ENCODE measurements at places on chromosomes 3 and 15.

DNA sequence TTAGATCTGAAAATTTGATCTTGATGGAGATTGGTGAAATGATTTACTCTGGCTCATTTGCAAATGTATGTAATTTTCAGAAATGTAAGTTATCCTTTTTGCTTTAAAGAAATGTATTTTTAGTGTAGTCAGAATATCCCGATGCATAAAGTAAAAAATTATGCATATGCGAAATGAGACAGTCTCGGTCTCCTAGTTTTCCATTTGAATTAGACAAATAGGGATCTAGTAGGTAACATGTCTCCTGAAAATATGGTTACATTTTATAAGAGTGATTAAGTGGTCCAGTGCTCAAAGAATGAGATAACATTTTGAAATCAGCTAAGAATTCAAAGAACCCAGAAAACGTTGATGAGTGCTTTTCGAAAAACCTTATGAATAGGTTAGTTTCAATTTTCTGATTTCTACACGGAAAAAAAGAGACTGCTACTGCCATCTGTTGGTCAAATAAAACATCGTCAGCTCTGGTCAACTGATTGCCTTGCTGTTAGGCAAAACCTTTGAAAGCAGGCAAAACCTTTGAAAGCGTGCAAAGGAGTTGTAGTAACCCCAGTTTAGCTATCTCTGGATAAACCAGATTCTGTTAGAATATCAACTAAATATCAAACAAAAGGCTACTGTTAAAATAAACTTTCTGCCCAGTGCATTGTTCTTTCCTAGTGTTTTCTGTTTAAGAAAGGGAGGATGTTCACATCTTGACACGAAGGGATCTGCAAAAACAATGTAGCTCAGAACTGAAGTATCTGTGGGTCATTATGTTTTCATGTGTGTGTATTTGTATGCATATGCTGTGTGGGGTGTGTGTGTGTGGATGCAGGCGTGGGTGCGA is 59.3 kb upstream of the CHMP2B start:
- DNase-seq = peak; percentile 17

GRCh38 chr3:109952924-109953323 is 615.6 kb upstream of the DPPA4 start:
- DNase-seq = no peak

DNA sequence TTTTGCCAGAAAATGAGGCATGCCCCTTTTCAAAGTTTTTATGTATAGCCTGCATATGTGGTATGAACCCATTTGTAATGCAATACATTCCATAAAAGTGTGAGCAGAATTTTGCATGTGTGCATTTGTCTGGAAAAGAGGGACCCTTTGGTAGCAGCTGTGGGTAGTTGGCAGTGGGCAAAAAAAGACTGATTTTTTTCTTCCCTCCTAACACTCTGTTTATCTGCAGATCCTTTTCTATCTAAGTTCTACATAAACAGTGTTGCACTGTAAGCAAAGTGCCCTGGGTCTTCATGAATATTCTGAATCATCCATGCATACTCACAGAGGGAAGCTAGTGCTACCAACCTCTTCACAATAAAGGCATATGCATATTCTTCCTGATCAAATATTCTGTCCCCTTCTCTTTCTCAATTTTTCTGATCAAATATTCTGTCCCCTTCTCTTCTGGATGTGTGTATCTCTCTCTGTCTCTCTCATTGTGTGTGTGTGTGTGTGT is 211.2 kb upstream of the EIF1B start:
- no peak for DNase-seq

- no peak for DNase-seq
Observed at GRCh38 chr15:25378501-25378901, 60.3 kb downstream of the UBE3A start.

DNA sequence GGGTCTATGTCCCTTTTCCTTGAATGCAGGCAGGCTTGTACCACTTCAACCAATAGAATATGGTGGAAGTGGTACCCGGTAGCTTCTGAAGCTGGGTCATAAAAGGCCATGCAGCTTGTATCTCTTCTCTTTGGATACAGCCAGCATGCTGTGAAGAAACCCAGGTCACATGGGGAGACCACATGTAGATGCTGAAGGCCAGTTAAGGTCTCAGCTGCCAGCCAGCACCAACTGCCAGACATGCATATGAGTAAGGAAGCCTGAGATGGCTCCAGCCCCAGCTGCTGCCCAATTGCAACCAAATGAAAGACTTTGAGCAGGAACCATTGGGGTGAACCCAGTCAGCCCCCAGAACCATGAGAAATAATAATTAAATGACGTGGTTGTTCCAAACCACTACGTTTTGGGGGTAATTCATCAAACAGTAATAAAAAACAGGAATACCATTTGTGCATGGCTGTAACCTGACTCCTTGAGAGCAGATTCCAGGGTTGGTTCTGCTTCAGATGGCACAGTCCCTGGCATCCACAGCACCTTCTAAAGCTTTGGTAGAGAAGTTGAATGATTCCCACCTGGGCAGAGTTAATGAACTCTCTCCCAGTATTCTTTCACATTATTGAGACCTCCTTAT is 3.8 kb downstream of the RBP2 start:
- no peak for DNase-seq

DNA sequence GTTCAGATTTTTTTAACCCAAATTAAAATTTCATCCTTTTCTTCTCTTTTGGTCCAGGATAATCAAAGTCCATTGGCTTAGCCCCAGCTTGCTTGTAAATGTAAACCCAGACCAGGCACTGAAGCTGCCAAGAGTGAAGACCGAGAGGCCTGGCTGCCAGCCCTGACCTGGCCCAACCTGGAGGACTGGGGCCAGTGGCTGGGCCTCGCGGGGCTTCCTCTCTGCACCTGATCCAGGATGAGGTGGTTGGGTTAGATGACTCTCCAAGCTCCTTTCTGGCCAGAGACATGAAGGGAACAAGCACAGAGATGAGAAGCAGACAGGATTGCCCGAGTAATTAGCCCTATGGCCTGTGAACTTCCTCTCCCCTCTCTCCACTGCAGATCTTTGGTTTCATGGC is 50.6 kb downstream of the CMTM6 start:
- DNase-seq = no peak

GRCh38 chr3:89303701-89304100 is 196.3 kb downstream of the EPHA3 start:
- no peak for DNase-seq

DNA sequence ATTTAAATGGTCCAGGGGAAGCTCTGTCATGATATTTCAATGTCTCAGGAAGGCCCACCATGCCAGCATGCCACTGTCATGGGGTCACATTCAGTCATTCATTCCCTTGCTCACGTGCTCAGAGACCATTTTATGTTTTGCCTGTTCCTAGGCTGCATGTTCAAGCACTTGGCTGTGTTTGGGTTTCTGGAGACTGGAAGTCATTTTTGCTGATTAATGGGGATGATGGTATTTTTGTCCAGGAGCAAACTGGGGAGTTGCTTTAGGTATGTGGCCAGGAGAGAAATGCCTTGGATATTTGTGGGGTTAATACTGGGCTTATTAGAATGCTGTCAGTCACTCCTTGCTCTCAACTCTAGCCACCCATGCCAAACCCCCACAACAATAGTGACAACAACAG is 303.5 kb downstream of the PTPRG start:
- DNase-seq = no peak

- no peak for DNase-seq
Observed at GRCh38 chr3:143483214-143483613, 363.6 kb downstream of the CHST2 start.

DNA sequence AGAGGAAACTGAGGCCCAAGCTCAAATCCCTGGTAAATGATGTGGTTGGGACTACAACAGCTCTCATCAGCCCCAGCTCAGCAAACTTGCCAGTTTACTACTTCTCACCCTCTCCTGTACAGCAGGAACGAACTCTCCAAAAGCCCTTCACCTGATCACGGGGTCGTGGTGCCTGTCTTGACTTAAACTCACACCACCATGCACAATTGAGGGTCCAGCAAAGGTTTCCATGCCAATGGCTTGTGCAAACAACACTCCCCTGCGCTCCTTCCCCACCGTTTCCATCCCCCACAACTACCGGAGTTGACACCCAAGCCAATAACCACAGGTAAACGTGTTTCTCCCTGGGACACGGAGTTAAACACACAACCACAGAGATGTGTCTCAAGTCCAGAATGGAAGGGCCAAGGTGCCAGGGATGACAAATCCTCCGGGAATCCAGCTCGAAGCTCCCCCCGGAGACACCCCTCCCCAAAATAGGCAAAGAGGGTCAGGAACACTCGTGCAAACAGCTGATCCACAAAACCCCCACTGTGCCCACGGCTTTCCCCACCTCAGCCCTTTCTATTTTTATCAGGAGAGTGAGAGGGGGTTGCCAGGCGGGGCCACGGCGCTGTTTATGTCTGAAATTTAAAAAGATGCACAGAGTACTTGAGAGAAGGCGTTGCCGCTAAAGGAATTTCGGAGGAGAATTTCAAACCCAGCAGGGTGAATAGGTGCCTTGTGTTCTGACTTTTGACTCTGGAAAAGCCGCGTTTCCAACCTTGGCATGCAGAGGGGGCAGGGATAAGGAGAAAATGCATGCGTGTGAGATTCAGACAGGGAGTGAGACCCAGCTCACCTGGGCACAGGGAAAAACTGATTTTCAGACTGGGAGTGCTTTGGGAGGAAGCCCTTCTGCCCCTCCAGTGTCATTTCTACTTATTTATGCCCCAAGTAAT is 10.6 kb upstream of the ACAN start:
- no peak for DNase-seq

GRCh38 chr15:89278307-89278706 is 34.5 kb downstream of the FANCI start:
- DNase-seq = no peak

DNA sequence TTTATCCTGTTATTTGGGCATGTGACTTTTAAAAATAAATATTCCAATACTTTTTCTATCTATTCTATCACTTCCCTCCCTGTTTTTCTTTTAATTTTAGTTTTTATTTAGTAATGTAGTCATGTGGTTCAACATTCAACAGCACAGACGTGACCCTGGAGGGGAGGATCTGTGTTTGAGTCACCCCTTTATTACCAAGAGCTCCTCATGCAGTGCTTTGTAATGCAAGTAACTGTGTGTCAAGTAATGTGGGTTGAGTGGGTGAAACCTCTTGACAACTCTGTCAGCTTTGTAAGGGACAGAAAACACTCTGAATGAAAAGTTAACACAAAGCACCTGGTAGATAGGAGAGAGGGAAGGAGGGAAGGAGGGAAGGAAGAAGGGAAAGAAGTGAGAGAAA is 89.7 kb upstream of the FGF12 start:
- DNase-seq = no peak

- DNase-seq = no peak
Observed at GRCh38 chr15:51161491-51162220, 67.0 kb upstream of the TNFAIP8L3 start.

DNA sequence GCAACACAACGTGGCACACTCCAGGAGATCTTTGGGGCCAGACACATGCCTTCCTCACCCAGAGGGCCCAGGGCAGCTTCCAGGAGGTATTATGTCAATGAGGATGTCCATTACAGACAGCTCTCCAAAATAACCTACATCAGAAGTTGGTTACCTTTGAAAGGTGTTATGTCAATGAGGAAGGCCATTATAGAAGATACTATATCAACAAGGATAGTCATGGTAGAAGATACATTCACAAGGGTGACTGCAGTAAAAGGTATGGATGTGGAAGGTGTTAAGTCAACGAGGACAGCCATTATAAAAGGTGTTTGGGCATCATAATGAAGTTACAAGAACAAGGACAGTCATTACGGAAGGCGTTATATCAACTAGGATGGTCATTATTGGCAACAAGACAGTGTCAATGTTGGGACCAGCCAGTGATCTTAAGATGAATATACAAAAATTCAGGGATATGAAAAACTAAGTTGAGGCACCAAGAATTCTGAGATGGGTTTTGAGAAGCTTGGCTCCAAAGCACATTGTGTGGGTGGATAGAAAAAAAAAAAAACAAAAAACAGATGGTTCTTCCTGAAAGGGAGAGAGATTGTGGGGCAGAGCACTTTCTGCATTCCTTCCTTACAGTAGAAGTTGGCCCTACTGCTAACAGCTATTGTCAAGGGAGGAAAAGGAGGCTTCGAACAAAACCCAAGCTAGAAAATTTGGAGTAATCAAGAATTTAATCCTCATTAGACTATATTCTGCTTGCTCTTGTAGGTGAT is 11.2 kb downstream of the CDCP1 start:
- DNase-seq = no peak

DNA sequence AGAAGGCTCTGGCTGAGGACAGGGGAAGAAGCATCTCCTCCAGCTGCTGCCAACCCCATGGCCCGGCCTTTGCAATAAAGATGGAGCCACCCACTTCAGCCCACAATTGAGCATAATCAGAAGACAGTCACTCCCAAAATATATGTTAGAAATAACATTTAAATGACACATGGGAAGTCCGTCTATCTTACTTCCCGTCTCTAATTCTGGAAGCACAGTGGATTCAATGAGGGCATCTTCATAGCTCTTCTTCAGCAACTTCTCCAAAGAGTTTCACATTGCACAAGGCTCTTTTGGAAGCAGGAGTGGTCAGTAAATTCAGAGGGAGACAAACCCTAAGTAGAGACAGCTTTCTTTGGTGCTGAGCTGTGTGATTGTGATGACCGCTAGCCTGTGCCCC is 67.0 kb upstream of the SEC61A1 start:
- DNase-seq = no peak

DNA sequence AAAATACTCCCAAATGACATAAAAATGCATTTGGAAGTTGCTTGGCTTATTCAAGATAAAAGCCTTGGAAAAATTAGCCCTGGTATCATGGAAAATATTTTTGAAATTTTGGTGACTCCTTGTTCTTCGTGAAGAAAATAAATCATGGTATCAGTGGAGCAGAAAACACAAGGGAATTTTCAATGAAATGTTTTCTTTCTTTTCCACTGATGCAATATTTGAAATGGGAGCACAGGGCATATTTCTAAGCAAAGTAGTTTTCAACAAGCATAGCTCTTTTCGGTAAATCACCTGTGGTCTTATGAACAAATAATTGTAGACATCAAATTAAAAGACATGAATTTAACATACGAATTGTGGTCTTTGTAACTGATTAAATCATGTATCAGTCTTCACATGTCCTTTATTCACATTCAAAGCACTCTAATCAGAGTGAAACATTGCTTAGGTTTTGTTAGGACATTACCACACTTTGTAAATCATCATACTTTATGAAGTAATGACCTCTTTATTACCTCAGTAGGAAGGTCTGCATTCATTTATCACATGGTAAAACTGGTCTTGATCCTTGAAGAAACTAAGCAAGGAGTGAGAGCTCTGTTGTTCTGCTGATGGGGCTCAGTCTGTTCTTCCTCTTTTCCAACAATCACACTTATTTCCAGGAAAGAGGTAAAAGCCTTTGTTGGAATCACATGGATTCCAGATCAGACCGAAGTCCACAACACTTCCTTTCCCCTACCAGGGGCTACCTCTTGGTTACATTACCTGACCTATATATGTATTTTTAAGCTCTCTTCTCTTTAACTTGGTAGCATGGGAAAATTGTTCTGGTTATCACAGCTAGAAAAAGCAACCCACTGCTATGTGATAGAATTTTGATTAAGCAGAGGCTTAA is 413.5 kb upstream of the THBS1 start:
- DNase-seq = no peak

DNA sequence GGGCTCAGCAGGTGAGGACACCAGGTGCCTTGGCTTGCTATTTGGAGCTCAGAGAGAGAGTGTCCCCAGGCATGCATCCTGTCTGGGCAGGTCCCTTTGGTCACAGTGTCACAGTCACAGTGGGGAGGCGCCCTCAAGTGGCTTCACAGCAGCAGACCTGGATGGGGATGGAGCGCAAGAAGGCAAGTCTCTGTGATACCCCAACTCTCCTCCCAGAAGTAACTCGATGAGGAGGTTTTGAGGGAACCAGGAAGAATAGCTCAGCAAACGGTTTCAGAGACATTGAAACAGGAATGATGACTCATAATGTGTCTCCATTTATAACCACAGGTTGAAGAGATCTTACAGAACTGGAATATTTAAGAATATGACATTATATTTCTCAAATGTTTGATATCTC is 66.5 kb upstream of the SH3GL3 start:
- DNase-seq = no peak

Measured in NCI-H1092 (cell line).